ENCODE measurements at places on chromosomes 3 and 15.
A peak's percentile ranks its signal among the peaks of the same experiment; 100 is the strongest.

- DNase-seq, result no peak
These were observed 7.5 kb downstream of the ZNF592 start for GRCh38 chr15:84755736-84756527.

DNA sequence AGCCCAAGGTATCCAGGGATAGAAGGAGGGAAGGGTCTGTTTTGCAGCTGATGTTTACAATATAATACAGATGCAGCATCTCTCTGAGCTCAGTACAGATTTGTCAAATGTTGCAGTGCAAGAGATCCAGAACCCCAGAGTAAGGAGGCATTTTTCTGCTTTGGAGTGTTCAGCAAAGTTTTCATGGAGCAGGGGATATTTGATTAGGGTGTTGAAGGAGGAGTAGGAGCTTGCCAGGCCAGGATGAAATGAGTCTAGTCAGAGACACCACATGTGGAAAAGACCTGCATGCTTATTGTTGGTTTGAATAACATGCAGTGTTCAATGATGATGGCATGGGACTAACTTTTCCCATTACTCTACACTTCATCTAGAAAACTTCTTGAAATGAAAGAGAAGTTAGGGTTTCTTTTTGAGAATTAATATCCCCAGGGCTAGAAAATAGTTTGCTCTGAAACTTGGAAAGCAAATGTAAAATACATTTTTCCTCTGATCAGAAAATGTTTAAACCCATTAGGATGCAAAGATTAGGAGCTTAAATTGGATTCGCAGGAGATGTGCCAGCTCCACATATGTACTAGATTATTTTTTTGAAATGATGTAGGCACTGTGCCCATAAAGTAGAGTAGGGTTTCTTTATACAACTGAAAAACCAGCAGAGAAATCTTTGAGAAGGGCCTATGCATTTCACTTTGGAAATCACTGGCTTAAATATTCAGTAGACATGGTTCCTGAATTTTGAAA lies 243.8 kb downstream of the CACNA2D3 start:
- no peak for DNase-seq

DNA sequence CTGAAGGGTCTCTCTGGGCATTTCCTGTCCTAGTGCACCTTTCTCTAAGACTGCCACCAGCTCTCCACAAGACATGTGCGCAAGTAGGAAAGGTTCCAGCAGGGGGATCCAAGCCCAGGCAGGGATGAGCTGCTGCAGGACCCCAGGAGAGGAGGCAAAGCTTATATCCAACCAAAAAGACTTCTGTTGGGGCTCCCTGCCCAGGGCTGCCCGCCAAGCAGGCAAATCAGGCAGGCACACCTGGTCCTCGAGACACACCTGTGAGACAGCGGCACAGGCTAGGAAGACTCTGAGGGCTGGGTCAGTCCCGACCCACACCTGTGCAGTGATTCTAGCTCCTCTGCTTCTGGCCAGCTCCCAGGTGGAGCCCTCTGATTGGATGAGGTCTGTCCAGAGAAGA lies 80.6 kb downstream of the MYLK start:
- no peak for DNase-seq

DNA sequence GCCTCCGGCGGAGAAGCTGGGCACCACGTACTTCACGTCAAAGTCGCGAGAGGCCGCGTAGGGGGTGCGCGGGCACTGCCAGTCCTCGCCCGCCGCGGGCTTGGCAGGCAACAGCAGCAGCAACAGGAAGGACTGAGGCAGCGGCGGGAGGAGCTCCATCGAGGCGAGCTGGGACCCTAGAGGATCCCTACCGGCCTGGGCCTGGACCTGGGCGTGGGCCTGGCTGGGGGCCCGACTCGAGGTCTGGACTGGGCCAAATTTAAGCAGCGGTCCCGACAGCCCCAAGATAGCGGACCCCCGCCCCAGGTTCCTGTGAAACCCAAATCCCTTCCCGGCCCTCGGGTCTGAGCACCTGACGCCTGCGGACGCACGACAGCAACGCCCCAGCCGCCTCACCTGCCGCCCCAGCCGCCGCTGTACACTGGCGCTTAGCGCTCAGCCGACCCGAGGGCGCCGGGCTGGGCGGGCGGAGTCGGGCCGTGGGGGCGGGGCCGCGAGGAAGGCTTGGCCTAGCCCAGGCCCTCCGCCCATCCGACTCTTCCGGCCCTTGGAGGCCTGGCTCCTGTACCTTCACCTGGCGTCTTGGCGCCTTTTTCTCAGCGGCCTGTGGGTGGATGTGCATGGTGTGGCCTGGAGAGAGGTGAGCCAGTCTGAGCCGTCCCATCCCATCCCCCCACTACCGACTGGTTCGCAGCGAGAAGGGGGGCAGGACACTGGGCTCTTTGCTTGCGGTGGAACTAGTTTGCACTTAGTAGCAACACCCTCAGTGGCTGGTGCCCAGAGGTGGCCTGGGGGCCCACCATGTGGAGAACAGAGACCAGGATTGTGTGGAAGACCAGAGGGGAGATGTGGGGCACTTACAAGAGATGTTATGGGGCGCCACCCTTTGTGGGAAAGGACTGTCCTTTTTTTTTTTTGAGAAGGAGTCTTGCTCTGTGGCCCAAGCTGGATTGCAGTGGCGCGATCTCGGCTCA lies at the start of gene MST1R:
Gene MST1R (minus strand): TSS at position 423 of the 974 bp plus-strand sequence. CDS start 264 bp downstream, at position 159.
- DNase-seq, result peak; percentile 28

DNA sequence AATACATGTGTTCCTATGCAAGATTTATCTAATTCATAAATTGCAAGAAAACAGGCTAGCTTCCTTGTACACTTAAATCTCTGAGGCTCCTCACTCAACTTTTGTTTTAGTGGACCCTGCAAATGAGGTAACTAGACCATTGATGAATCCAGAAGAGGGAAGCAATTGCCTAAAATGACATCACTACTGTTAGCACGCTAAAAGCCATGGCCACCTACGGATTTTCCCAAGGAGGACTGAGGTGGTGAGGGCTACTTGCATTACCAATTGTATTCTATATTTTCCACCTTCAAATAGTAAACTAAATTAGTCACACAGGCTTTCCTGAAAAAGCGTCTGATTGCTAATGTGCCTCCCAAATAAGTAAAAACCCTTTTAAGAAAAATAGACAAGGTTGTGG lies 140.7 kb downstream of the GADL1 start:
- DNase-seq, result no peak

GRCh38 chr3:13081603-13082360 lies 8.6 kb upstream of the IQSEC1 start:
- DNase-seq, result no peak

DNA sequence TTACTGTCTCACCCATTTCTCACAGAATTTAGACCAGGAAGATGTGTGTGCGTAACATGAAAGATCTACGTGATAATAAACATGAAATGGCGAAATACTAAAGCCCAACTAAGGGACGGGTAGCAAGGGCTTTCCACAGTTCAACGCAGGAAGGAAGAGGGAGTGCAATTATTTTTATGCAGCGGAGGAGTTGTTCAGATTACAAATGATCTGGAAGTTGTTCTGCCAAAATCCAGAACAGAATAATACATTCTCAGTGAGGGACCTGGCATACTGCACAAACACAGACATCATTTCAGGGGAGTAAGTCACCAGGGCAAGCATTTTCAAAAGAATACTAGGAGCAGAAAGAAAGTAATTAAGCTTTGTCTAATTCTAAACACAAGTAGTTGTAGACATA lies 133.6 kb upstream of the RAP2B start:
- DNase-seq, result no peak

DNA sequence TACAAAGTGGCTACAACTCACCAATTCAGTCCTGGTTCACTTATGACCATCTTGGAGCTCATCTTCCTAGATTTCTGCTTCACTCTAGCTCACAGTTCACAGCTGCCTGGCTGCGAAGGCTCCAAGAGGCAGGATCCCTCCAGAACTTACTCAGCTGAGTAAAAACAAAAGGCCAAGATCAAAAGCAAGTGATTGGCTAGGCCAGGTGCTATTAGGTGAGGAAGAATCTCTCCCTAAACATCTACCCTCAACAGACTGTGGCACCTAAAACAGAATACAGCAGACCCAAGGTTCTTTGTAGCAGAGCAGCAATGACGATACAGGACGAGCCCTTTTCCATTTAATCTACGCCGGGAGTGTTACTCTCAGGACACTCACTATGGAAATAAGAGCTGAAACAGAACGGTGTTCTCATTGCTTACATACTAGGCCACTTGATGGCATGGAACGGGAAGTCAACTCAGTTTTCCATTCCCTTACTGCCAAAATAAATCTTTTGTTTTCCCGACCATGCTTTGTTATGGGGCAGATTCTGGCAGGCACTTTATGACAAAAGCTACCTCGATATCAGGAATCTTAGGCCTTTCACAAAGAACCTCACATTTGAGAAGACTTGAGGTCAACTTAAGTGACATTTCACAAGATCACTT lies 901 bp downstream of the ICE2 start:
- peak; percentile 15 for DNase-seq

DNA sequence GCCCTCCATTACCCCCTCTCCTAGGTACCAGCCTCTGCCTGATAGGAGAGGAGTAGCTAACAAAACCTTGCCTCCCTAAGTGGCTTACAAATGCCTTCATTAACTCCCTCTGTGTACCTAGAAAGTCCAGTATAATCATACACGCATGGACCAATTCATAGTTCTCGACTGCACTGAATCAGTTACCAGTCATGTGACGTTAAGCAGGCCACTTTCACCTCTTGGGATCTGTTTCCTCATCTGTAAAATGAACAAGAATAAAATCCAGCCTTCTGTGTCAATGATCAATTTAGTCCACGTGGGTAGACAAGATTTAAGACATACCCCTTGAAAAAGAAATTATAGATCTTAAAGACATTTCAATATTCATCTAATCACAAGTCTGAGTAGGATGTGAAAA lies 72.2 kb downstream of the TRIM69 start:
- no peak for DNase-seq

- DNase-seq, result no peak
These were observed 230 bp downstream of the SHF start for GRCh38 chr15:45187578-45187893.

GRCh38 chr3:118810499-118811035 lies 224.1 kb downstream of the IGSF11 start:
- peak; percentile 61 for DNase-seq

DNA sequence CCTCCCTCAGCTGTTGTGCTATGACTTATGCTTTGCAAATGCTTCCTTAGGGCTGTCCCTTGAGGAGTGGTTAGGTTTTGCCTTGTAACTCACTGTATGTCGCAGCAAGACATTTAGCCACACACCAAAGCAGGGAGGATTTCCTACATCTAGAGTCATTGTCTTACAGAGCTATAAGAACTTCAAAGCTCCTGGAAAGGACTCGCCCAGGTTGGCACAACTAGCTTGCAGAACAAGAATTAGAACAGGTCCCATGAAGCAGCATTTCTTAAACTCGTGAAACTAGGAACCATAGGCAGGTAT lies 19.4 kb upstream of the ACAP2 start:
- DNase-seq, result no peak

DNA sequence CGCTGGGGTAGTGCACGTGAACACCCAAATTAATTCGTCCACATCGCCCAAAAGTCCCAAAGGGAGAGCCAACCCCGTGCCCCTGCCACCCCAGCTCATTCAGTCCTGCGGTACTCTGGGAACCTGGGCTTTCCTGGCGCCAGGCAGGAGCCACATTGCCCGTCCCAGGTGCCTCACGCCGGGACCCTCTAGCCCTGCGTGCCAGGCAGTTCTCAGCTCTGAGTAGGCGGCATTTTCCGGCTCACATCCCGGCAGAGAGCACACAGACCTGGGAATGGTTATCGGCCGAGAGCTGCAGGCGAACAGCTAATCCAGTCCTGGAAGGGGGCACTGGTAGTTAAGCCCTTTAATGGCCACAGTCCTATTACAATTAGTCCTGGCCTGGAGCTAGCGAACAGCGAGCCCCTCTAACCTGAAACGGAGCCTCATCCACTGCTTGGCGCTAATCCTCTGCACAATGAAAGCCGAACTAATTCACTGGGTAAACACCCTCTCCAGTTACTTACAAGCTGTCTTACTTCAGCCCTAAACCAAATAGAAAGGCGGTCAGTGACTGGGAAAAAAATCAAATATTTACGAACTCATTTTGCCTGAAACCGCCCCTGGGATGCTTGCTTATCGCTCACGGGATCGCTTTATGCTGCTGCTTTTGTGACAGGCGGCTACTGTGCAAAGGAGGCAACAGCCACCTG lies 254.6 kb upstream of the SOX14 start:
- no peak for DNase-seq

DNA sequence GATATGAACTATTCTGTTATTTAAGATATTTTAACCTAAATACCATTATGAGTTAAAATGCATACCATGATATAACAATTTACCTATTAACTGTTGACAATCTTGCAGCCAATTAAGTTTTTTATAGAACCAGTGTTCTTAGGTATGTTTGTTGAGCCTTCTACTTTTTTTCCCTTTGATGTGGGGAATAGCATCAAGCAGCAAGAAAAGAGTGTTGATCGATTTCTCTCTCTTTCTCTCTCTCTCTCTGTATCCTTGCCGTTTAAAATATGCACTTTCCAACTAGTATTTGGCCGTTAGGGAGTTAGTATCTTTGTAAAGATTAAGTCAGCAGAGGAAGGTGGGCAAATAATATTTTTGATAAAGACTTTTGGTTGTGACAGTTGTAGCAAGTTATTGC lies 5.9 kb downstream of the CHD2 start:
- DNase-seq, result no peak

DNA sequence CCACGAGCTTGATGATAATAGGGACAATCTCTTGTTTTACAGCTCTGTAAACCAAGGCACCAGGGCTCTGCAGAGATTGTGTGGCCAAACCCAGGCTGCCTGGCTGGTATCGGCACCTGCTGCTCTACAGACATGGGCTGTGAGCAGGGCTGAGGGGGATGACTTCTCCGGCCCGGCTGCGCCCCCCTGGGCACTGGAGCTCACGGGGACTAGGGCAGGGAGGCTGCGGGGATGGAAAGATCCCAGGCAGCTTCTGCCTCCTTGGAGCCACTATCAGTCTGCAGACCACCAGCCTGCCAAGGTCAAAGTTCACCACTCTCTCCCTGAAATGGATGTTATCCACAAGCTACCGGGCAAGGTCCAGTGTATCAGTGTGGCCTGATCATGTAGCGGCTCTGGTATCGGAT lies 22.0 kb upstream of the PIGZ start:
- no peak for DNase-seq

- DNase-seq, result no peak
These were observed 576.1 kb downstream of the PDCD6IP start for GRCh38 chr3:34374521-34374920.

- no peak for DNase-seq
These were observed 21.6 kb upstream of the RGMA start for GRCh38 chr15:93110502-93111040.

- DNase-seq, result no peak
These were observed 47.1 kb upstream of the CTDSPL start for GRCh38 chr3:37814547-37814946.

DNA sequence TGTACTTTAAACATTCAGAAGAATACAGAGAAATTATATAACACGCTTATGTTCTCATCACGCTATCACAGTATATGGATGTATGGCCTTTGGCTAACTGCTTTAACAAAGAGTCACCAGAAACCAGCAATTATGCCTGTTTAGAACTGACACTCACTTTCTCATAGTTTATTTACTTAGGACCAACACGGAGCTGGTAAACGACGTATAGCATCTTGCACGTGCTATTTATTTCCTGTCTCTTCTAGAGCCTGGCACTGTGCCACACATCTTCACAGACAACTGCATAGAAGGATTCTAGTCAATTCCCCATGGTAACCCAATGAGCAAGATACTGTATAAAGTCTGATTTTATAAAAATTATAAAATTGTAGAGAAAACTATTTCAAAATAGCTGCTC lies 43.6 kb downstream of the TBC1D2B start:
- DNase-seq, result no peak

- no peak for DNase-seq
These were observed 342.2 kb downstream of the EPHB1 start for GRCh38 chr3:135137296-135137695.

GRCh38 chr15:36831125-36831903 lies 251.9 kb downstream of the CDIN1 start:
- peak; percentile 53 for DNase-seq
